ENCODE measurements at places on chromosomes 6 and 20.

DNA sequence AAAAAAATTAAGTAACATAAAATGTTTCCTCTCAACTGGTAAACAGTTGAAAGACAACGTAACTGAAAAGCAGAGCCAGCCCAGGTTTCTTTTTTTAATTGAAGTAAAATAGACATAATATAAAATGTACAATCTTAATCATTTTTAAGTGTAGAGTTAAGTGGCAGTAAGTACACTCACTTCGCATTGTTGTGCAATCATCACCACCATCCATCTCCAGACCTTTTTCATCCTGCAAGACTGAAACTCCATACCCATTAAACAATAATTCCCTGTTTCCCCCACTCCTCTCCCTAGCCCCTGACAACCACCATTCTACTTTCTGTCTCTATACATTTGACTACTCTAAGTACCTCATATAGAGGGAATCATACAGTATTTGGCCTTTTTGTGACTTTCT lies 395.7 kb downstream of the RNGTT start:
- no peak for DNase-seq

DNA sequence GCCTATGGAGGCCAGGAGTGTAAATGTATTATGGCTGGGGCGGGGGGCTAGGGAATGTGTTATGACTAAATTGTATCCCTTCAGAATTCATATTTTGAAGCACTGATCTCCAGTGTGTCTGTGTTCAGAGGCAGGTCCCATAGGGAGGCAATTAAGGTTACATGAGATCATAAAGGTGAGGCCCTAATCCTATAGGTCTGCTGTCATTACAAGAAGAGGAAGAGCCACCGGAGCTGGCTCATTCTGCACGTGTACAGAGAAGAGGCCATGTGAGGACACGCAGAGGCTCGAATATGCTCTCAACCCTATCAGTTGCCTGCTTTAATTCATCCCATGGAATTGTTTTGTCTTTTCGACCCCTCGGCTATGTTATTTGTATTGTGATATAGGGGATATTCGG lies 76.9 kb downstream of the VTA1 start:
- DNase-seq: no peak

DNA sequence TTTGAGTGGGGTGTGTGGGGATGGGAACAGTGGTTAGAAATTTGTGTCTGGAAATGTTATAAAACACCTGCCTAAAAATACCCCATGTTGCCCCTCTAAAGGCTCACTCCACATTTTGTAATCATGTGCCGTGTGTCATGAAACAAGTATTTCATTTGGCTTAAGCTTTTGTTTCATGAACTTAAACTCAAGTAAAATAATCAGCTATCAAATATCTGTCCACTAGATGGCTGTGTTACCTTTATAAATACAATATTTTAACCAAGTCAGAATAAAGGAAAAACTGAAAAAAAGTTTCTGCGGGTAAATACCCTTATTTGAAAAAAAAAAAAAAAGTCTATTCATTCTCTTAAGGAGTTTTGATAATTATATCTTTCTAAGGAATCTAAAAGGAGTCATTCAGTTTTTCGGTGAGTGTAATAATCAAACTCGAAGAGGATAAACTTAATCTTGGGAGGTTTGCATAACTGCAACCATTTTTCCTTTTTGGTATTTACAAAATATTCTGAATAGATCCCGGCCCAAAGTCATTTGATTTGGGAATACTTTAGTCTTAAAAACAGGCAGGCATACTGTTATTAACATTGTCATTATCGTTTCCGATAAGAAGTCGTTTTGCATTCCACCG lies 29.9 kb upstream of the MTRF1L start:
- no peak for DNase-seq

DNA sequence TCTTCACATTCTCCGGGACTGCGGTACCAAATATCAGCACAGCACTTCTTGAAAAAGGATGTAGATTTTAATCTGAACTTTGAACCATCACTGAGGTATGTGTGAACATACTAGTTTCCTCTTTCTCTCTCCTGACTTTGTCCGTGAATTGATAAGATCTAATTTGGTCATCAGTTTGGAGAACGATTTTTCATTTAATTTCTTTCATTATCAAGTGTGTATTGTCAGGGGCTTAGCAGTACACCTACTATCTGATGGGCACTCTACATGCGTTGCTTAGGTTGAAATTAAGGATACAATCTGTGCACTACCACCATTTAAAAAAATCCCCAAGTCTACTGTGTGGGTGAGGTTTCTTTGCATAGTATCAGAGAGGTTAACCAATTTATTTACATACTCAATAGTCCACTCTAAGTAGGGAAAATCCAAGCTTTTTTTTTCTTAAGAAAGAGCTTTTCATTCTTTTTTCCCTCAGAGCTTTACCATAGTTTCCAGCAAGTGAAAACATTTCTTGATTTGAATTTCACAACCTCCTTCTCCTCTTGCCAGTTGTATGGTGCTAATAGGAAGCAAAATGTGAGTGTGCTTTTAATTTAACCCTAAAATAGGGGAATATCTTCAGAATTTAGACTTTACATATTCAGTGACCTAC lies 105.4 kb upstream of the ESR1 start:
- DNase-seq: no peak

DNA sequence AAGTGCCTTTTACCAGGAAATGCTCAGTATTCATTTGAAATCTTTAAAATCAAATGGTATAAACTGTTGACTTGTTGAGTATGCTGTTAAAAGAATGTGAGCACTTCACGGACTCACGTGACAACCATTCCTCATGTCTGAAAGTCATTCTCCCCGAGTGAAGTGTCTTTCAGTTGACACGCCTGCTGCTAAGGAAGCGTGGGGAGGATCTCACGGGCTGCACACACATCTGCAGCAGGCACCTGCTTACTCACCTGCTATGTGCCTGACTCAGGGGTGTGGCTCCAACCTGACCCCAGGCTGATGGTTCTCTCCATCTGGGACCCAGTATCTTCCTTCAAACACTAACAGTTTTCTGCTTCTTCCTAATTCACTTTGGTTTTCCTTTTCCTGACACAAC lies 32.7 kb downstream of the WDR27 start:
- no peak for DNase-seq

- no peak for DNase-seq
Measured at GRCh38 chr6:106084106-106084988, 1.8 kb upstream of the PRDM1 start.

- no peak for DNase-seq
Measured at GRCh38 chr20:9262653-9263194, 193.8 kb downstream of the PLCB4 start.

DNA sequence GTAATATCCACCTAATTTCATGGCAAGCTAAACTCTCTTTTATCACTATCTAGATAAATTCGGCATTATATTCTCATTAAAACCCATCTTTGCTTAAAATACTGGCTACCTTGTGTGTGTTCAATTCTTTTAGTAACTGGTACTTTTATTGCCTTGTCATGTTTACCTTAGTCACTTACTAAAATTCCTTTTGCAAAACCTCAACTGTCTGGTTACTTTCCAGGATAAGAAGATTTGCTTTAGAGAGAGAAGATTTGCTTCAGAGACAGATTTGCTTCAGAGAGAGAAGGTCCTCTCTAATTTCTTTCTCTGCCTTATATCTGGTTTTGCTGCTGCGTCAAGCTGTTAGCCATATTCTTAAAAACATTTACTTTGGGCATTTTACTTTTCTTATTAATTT lies 151.5 kb upstream of the MLIP start:
- no peak for DNase-seq

- DNase-seq: no peak
Measured at GRCh38 chr6:148273962-148274752, 68.5 kb upstream of the SASH1 start.

- DNase-seq: no peak
Measured at GRCh38 chr6:169145991-169146501, 107.6 kb downstream of the THBS2 start.

GRCh38 chr6:69179681-69180080 lies 544.6 kb downstream of the ADGRB3 start:
- no peak for DNase-seq

DNA sequence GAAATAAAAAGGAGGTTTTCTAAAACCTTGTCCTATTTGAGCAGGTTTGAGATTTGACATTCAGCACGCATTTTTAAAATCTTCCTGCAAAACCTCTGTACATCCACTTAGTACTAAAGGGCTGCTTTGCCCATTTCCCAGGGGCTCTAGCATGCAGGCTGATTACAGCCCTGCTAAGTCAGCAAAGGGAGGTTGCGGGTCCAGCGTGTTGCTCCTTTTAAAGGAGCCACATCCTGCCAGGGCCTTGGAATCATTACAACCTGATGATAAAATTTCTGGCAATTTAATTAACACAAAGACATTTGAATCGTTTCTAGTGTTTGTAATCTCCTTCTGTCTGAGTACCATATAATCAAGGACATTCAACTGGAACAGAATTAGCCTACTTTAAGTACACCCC lies 455.1 kb upstream of the CITED2 start:
- DNase-seq: no peak

DNA sequence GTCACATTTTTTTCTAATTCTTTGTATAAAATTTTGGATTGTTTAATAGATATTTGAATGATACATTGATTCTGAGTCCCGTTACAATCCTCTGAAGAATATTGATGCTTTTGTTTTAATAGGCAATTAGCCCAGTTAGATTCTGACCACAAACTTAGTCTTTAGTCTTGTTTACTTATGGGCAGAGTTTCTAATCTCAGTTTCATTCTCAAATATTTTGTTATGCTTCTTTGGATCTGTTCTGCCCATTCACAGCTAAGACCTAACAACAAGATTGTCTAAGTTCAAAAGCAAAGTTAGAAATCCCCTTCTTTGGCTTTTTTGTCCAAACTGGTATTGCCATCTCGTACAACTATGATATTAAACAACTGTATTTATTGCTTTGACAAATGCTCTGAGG lies 58.0 kb downstream of the TBXT start:
- DNase-seq: no peak

- no peak for DNase-seq
Measured at GRCh38 chr6:128363020-128363813, 157.2 kb downstream of the PTPRK start.

DNA sequence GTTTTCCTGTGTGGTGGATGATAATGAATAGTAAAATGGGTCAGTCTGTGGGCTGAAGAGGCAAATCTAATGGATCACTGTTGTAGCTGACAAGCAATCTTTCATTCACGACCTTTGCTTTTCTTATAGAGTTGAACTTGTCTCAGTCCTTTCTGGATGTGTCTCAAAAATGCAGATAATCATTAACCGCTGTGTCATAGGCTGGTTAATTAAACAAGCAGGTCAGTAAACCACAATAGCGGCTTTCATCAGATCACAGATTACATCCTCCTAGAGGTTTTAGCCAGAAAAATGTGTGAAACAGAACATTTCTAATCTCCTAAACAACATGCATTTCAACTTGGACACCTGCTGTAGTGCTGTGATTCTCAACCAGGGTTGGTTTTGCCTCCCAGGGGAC lies 2.5 kb upstream of the METTL24 start:
- no peak for DNase-seq
